ENCODE measurements at places on chromosomes 1 and 21.

DNA sequence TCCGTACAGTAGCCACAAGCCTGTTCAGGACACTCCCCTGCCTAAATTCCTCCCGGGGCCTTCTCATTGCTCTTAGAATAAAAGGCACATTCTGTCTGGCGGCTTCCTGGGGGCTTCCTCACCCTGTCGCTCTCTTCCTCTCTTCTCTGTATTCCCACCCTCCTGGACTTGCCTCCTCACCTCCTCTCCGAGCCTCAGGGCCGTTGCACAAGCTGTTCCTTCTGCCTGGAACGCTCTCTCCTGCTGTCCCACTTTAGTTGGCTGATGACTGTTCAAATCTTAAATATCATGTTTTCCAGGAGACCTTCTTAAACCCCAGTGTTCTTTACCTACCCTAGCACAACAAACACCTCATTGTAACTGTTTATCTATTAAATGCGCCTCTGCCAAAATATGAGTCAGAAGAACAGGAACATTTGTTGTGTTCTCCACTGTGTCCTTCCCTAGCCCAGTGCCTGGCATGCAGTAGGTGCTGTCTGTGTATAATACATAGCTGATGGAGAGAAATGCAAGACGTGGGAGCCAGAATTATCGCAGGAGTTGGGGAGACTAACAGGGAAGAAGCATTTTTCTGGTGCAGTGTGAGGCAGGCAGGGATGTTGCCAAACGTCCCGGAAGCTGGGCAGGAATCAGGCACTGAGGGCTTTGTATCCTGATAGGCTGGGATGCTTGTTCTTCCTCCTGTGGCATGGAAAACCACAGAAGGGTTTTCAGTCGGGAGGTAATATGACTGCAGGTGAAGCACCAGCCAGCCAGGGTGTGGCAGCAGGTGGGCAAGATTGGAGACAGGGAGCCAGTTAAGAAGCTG is 24.1 kb upstream of the THRAP3 start:
- DNase-seq = no peak

DNA sequence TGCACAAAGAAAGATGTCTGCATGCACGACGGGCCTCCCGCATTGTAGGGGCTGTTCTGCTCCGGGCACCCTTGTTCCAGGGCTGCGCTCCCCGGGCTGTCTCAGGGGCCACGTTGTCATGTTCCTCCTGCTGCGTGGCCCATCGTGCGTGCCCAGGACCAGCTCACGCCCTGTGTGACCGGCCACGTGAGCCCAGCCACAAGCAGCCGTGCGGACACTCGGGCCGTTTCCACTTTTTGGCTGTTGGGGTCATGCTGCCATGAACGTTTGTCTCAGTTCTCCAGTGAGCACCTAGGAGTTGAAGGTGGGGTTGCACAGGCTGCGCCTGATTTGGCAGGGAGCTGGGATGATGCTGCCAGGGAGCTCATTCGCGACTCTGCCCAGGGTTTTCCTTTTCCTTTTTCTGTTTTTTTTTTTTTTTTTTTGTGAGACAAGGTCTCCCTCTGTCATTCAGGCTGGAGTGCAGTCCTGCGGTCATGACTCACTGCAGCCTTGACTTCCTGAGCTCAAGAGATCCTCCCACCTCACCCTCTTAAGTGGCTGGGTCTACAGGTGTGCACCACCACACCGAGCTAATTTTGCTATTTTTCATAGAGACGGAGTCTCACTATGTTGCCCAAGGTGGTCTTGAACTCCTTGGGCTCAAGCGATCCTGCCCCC is 17.4 kb downstream of the PDXK start:
- DNase-seq = no peak

DNA sequence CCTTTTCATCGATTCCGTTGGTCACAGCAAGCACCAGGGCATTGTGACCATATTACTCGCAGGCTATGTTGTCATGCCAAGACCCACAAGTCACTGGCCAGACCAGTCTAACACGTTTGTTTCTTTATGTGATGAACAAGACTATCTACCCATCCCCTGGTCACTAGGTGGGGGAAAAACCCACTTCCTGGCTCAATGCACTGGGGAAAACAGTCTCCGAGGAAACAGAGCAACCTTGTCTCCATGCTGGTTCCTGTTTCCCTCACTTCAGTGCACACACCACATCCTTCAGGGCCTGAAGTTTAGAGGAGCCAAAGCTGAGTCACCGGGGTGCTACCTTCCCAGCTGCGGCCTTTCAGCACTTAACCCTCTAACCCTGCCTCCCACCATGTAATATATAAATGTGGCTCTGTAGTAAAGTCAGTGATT is 20.9 kb downstream of the ERICH3 start:
- DNase-seq = no peak

DNA sequence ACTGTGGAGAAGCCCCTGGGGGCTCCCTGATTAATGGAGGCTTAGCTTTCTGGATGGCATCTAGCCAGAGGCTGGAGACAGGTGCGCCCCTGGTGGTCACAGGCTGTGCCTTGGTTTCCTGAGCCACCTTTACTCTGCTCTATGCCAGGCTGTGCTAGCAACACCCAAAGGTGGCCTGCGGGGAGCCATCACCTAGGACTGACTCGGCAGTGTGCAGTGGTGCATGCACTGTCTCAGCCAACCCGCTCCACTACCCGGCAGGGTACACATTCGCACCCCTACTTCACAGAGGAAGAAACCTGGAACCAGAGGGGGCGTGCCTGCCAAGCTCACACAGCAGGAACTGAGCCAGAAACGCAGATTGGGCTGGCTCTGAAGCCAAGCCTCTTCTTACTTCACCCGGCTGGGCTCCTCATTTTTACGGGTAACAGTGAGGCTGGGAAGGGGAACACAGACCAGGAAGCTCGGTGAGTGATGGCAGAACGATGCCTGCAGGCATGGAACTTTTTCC is 24.8 kb downstream of the PCSK9 start:
- DNase-seq = no peak

DNA sequence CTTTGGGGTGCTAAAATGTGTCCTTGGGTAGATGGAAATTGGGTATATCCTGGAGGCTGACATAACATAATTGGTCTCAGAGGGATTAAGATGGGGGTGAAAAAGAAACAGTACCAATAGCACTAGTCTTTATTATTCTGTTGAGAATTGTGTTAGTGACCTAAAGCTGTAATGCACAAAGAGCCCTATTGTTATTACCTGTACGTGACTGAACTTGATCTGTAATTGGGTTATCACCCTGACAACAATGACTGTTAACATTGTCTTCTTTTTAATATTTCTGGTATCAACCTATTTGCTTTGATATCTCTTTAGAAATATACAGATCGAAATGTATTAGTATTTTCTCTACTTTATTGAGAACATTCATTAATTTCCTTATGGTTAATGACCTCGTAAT is 147.6 kb downstream of the NEK7 start:
- no peak for DNase-seq

DNA sequence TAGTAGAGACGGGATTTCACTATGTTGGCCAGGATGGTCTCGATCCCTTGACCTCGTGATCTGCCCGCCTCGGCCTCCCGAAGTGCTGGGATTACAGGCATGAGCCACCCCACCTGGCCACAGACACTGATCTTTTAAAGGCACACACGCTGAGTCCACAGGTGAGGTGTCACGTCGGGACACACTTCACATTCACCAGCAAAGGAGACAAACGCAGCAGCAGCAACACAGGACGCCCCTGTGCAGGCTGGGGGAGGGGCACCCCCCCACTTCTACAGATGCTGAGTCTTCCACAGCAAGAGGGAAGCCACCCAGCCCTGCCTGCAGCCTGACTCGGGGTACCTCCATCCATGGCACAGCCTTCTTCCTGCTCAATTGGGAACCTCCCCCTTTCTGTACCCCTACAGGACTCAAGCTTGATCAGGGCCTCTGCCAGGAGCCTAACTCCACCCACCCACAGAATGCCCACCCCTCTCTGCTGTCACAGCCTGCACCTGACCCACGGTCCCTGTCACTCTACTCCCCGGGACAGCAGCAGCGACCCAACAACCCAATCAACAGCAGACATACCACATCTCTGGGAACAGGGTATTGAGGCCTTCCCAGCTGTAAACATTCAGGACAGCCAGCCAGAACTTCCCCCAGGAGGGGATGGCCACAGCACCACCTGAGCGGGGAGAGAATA is 9.5 kb downstream of the LSS start:
- DNase-seq = no peak

DNA sequence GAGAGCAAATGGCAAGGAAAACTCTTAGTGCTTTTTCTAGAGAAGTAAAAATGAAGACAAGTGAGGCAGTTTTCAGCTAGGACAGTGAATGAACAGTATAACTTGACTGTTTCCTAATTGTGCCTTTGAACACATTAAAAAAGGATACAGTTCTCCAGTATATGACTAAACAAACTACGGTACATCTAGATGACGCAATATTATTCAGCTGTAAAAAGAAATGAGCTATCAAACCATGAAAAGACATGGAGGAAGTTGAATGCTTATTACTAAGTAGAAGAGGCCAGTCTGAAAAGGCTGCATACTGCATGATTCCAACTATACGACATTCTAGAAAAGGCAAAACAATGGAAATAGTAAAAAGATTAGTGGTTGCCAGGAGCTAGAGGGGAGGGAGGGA is 206.3 kb downstream of the SIPA1L2 start:
- no peak for DNase-seq

DNA sequence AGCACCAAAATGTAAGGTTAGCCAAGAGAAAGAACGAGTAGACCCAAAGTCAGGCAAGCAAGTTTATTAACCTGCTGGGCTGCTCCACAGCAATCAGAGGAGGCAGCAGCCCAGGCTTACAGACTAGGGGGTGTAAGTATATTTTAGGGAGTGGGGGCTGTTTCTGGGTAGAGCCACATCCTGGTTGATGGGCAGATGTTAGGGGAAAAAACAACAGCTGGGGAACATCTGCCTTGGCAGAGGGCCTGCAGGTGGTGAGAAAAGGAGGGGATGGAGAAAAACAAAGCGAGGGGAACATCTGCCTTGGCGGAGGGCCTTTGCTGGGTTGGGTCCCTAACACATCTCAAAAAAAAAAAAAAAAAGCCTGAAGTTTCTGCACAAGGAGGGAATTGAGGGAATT is 9.7 kb upstream of the ZBTB48 start:
- DNase-seq = no peak

DNA sequence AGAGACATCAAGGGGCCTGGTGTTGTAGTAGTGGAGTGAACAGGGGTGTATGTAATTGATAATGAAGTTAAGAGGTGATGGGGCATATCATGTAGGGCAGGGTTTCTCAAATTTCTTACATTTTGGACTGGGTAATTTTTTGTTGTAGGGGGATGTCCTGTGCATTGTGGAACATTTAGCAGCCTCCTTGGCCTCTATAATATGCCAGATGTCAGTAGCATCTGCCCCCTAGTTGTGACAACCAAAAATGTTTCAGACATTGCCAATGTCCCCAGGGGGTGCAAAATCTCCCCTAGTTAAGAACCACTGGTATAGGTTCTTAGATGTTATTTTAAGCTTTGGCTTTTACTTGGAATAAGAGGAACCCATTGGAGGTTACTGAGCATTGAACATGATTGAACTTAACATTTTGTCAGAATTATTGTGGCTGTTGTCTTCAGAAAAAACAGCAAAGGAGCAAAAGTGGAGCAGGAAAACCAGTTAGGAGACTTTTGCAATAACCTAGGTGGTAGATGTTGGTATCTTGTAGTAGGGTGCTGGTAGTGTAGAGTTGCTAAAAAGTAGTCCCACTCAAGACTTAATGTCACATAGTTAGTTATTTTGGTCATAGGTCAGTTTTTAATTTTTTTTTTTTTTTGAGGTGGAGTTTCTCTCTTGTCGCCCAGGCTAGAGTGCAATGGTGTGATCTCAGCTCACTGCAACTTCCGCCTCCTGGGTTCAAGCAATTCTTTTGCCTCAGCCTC is 6.2 kb downstream of the ZNF326 start:
- no peak for DNase-seq

DNA sequence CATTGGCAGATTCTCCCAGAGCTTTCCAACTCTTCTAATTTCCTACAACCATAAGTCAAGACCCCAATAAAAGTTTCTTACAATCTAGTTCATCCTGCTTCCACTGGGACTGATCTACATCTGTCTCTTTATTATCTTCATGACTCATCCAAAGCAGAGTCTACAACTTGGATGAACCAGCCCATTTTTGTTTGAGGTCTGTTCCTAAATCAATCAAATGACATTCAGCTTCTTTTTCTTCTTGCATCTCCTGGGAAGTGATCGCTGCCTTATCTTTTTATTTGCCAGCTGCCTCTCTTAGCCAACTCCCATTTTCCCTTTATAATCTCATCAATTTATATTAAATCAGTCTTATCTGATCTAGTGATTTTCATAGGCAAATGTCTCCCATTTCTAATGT is 105.6 kb downstream of the ERG start:
- DNase-seq = no peak

GRCh38 chr21:42061195-42061985 is 9.7 kb upstream of the UMODL1 start:
- DNase-seq = peak; percentile 7

DNA sequence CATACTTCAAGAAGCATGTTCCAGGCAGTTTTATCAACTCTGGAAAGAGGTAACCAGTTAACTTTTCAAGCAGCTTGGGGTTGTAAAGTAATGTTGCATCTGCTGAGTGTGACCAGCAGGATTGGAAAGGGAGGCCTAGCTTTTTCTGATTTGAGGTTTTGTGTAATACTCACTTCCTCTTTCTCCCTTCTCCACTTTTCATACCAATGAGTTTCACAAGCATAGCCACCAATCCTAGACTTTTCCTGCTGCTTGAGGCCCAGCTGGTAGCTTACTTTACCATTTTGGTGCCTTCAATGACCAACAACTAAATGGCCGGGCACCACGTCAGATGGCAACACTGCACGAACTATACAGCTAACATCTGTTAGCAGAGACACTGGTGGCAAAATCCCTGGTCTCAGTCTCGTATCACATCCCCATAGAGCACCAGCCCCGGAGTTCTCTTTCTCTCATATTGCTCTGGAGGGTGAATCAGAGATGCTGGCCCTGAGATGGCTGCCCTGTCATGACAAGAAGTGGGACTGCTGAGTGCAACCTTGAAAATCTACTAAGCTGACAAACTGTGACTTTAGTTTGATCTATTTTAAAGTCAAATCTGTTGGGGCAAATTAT is 14.8 kb upstream of the GPR88 start:
- no peak for DNase-seq

- no peak for DNase-seq
Measured at GRCh38 chr1:147837129-147837963, 65.2 kb upstream of the GJA8 start.

DNA sequence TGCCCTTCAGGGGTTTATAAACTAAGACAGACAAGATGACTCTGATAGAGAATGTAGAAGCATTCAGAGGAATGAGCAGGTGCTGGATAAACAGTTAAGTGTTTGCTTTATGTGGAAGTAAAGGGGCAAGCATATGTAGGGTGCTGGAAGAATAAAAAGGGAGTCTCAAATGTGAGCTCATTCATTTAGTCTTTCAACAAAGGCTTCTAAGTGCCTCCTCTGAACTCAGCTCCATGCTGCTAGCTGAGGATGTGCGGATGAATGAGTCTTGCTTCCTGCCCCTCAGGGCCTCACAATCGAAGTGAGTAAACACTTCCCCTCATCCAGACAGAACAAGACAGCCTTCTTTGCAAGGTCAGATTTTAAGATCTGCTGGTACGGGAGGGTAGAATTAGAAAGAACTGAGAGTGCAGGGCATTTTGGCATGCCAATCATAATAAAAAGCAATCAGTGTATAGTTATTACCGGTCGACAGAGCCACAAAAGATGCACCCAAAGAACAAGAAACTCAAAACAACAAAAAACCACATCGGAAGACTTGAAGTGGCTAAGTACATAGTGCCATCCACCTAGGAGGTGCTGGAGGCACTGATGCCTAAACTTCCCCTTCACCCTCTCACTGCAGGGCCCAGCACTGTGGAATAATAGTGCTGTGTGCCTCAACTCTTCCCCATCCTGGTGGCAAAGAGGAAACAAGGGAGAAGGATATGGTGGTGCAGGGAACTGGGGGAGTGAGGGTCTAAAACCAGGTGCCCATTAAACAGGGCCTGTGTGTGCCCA is 69.8 kb downstream of the TNR start:
- DNase-seq = no peak
